ENCODE measurements at places on chromosomes 6 and 20.

- DNase-seq: no peak
These were observed 67.4 kb downstream of the ZBTB2 start for GRCh38 chr6:151323791-151324487.

DNA sequence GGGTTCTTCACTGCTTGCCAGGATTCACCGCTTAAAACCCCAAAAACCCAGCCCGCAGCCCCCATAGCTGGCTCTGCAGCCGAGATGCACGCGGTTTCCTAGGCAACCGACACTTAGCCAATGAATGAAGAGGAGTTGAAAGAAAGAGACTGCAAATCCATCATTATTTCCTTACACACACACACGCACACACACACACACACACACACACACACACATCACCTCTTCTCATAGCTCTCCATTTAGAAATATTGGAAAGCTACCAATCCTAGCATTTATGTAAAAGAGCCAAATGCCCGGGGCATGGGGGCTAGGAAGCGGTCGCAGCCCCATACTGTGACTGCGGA is 3.4 kb upstream of the TUBB2B start:
- DNase-seq: no peak

DNA sequence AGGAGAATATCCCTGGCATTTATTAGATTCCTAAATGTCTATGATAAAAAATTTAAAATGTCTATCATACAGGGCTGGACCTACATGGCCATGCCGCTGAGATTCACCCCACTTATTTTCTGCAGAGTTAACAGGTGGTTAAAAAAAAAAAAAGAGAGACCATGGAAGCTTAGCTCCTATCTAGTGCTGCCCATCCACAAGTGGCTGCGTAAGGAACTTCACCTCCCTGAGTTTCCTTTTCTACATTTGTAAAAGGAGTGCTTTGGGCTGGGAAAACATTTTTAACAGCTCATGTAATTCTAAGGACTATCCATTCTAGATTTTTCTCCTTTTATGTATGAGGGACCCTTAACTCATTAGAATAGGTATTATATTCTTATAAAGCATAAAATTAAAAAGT is 534.1 kb downstream of the MMUT start:
- DNase-seq: no peak

- DNase-seq: no peak
These were observed 27.0 kb upstream of the TFB1M start for GRCh38 chr6:155341130-155341828.

- no peak for DNase-seq
These were observed 2.0 kb downstream of the BPIFB2 start for GRCh38 chr20:33009214-33010132.

DNA sequence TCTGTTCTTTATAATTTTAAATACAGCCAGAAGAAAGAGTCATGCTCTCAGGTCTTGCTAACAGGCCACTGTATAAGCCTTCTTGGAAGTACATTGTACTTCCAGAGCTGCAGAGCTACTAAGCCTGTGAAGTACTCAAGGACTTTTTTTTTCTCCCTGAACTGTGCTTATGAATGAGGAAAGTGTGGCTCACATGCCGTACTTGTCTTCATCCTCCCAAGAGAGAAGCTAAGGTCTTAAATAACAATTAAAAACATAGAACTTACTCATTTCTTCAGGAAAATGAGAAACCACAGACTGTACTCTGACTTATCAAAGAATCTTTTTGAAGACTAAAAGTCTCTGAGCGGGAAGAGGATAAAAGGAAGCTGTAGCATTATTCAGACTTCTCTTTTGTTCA is 218.3 kb downstream of the HTR1B start:
- DNase-seq: no peak

- DNase-seq: no peak
These were observed 44.9 kb upstream of the FAM83B start for GRCh38 chr6:54801669-54802068.

DNA sequence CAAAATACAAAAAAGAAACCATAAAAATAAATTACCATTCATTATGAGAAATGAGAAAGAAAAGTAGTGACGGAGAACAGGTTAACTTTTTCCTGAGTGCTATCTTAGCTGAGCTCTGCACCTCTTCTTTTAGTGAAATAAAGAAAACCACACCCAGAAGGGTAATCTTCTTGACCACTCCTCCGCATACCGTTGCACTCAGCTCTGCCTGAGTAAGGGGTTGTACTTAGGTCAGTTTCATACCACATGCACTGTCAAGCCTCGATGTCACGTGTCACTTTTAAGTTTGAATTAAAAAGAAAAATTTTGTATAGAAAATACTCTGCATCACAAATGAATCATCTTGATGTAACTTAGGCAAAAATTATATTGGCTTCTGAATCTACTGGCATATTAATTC is 2.8 kb downstream of the EZR start:
- DNase-seq: no peak

GRCh38 chr6:122130026-122130348 is 269.5 kb upstream of the HSF2 start:
- no peak for DNase-seq

- DNase-seq: no peak
These were observed 5.2 kb downstream of the TFAP2C start for GRCh38 chr20:56634307-56634706.

DNA sequence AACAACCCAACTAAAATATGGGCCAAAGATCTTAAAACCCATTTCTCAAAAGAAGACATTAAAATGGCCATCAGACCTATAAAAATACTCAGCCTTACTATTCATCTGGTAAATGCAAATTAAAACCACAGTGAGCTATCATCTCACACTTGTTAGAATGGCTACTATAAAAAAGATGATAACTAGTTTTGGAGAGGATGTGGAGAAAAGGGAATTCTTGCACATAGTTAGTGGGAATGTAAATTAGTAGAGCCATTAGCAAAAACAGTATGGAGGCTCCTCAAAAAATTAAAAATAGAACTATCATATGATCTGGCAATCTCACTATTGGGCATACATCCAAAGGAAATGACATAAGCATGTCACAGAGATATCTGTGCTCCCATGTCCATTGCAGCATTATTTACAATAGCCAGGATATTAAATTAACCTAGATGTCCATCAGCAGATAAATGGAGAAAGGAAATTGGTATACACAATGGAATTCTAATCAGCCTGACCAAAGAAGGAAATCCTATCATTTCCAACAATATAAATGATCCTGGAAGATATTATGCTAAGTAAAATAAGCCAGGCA is 2.9 kb downstream of the SIRPB1 start:
- DNase-seq: no peak

DNA sequence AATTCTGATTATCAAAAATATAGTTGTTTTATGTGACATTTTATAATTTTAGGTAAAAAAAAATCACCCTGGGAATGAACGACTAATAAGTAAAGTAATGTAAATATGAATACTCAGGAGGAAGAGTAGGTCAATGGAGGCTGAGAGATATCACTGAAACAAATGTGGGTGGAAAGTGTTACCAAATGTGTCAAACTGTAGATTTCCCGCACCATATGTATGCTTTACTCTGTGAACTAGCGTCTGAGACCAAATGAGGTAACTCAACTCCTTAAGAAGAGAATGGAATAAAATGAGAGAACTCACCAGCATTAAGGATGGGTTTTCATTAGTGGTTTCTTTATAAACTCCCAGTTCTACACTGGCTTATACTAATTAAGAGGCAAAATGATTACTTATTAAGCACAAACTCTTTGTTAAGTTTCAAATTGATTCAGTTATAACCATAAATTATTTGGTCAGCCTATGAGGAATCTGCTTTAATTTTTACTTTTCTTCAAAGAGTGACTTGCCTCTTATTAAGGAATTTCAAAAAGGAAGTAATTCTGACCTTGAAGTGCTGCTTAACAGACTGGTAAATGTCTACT is 784.7 kb upstream of the GJE1 start:
- DNase-seq: no peak

GRCh38 chr6:129235167-129236000 is 352.4 kb downstream of the LAMA2 start:
- no peak for DNase-seq

DNA sequence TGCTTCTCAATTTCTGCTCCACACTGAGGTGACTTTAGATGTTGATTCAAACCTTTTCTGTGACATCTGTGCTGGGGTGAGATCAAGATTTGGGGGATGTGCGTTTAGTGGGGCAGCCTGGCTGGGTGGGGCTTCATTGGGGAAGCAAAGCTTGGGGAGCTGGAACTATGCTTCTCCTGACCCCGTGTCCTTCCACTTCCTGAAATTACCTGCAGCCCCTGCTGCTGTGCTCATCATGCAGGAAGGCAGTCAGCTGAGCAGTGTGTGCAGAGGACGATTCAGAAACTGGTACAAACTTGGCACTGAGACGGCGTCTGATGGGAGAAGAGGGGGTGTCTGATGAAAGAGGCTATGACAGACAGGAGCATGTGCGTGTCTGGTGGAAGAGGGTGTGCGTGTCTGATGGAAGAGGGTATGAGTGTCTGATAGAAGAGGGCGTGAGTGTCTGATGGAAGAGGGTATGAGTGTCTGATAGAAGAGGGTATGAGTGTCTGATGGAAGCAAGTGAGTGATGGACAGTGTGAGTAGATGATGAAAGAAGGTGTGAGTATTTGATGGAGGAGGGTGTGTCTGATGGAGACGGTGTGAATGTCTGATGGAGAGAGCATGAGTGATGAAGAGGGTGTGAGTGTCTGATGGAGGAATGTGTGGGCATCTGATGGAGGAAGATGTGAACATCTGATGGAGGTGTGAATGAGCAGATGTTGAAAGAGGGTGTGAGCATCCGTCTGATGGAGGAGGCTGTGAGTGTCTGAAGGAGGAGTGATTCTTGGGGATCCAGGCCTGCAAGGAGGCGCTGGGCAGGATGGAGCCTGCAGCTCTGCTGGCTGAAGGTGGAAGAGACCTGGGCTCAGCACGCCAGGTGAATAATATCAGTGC is 103.4 kb downstream of the SYCP2 start:
- DNase-seq: no peak

DNA sequence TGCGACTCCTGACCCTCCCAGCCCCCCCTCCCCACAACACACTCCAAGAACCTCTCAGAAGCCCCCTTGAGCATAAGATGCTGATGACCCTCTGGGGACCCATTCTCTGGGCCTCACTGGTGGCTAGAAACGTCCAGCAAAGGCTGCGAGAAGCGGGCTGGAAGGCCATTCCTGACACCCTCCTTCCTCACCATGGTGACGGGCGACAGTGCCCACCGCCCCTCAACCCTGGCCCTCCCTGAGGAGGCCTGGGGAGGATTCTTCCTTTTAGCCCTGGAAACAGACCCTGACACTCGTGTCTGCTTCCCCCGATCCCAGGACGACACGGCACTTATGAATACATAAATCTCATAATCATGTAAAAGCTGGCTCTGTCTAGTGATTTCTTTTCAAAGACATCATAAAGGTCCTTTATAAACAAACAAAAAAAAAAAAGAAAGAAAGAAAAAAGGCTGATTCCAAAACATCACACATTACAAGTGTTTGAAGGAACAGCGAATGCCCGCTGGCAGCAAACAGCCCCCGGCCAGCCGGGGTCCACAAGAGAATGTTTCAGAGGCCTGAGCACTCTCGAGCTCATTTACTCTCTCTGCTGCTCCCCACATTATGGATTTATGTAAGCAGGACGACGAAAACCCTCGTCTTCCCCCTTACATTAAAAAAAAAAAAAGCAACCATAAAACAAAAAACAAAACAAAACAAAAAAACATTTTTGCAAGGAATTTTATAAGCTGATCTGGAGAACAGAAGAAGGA is 40.7 kb downstream of the PREX1 start:
- DNase-seq: no peak

DNA sequence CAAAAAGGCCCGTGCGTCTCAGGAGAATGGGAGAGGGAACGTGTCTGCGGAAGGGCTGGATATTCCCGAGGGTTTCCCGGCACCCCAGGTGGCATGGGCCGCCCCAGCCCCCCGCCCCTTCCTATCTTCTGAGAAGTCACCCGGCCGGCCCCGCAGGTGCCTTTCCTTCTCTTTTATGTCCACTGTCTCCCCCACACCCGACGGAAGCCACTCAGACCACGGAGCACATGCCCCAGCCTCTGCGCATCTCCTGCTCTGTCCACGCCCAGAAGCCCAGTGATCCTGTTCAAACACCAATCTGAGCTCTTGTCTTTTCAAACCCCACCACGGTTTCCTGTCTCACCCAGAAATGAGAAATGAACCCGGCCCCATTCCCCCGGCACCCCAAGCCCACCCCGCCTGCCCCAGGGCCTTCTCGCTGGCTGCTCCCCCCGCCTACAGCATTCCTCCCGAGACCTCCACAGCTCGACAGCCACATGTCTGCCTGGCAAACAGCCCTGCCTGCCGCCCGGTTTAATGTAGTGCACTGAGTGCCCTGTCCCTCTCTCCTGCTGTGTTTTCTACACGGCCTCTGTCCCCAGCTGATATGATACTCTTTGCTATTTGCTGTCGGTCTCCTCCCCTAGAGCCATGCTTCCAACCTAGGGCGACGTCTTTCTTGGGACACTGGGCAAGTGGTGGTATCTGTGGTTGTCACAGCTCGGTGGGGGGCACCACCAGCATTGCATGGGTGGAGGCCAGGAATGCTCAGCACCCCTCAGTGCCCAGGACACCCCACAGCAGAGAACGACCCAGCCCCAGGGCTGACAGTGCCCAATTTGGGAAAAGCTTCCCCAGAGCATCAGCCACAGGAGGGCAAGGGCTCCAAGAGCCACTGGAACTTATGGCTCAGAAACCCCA is 182.7 kb downstream of the TAF4 start:
- no peak for DNase-seq

DNA sequence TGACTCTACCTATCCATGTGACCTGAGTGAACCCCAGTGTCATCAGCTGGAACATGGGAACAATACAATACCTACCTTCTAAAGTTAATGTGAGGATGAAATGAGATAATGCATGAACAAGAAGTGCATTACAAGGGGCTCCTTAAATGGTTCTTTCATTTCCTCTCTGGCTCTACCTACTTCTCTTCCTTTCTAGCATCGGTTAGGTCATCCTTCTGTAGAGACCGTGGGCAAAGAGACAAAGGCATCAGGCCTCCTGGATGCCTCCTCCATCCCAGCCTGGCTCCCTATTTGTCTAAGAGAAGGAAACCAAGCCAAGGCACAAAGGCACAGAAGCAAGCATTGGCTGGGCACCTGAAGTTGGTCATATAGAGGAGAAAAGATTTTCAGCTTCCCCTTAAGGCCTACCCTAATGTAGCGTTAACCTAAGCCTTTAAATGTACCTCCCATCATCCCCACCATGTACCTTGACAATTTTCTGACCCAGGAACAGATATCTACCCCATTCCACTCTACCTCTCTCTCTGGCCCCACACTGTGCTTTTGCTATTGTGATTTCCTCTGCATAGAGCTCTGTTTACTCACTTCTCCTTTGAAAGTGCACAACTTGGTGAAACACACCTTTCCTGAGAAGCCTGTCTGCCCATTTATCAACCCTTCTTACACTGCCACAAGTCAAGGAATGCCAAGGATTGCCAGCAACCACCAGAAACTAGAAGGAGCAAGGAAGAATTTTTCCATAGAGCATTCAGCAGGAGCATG is 86.6 kb downstream of the GCLC start:
- DNase-seq: no peak

DNA sequence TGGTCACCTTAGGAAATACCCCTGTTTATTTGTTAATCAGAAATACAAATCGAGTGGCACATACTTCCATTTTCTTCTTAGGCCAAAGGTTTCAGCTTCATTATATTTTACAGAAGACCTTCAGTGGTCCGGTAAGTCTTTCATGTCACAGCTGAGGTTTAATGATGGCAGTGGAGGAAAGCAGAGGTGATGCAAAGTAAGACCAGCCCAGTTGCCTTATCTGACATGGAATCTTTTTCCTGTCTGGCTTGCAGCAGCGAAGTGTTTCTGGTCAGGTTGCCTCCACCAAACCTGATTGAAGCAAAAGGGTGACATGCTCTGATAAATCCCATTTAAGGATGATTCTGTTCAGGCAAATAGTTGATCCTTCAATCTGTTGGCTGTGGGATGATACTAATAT is 100.0 kb downstream of the PRDM1 start:
- DNase-seq: no peak
